ENCODE measurements at places on chromosomes 16 and 17.

DNA sequence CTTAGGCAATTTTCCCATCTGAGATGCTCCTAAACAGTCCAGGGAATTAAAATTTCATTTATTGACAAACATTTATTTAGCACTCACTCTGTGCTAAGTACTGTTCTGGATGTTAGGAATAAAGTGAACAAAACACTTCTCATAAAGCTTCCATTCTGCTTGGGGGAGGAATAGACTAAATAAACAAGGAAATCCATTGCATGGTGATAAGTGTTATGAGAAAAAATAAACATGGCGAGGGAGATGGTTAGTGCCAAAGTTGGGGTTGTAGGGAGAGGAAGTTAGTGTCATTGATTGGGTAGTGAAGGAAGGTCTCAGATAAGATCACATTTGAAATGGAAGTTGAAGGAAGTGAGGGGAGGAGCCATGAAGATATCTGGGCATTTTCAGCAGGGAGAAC lies 72.2 kb upstream of the CES5A start:
- DNase-seq: no peak

GRCh38 chr16:85407-85782 lies 7.4 kb downstream of the MPG start:
- no peak for DNase-seq

GRCh38 chr16:11165349-11165748 lies 90.7 kb downstream of the SOCS1 start:
- DNase-seq: no peak

DNA sequence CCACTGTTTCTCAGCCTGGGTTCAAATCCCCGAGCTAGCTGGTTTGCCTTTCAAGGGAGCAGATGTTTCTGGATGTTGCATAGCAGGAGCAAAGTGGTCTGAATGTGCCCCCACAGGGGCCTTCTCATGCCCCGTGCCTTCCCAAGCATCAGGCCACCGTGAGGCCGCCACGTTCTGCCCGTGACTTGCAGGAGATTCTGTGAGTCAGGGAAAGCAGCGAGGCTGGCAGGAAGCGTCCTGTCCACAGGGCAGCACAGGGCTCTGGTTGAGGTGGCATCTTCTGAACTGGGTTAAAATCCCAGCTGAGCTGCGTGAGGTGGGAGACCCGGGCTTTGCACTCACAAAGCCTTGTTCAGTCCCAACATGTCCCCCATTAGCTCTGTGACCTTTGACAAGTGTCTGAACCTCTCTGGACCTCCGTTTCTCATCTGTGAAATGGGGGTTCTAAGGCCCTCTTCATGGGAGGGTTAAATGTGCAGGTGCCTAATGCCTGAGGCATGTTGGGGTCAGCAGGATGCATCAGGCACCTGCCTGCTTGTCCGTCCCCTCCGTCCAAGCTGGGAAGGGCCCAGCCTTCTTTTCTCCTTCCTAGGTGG lies 94.8 kb upstream of the PLCG2 start:
- DNase-seq: no peak

GRCh38 chr17:40526668-40527067 lies 25.2 kb upstream of the TNS4 start:
- DNase-seq: no peak
